ENCODE measurements at places on chromosomes 5 and 9.

DNA sequence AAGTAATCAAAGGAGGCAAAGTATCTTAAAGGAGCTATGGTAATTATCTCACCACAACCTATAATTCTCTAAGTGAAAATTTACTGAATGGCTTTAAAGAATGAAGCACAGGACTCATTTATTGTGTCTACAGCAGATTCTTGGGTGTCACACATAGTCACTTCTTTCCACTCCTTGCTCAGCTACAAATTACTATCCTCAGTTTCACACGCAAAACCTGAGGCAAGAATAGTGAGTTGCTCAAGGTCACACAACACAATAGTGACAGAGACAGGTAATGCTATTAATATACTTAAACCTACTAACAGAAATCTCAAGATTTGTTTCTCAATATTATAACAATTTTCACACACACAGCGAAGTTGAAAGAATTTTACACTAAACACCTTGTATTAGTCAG, 120.9 kb upstream of the STK32A start:
- DNase-seq: no peak

DNA sequence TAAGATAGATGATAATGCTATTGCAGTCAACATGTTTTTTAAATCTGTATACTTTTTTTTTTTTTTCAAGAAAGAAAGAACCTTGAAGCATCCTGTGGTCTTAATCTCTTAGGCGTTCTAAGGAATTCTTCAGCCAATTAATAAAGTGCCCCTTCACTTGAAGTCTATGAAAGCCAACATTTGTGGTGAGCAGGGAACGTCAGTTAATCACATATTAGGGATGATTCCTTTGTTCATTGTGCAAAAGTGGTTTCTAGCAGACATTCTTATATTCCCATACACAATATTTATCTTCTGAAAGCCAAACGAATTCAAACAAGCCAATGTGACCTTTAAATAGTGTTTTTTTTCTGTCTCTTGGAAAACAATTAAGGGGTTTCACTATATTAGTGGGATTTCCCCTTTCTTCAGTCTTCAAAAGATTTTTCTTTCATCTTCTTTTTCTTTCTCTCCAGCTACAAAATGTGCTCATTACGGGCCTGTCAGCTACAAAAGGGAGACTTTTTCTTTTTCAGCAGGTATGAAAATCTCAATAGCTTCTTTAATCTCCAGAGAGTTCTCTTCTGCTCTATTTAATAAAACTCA, 40.1 kb downstream of the TMEM167A start:
- DNase-seq: no peak

- no peak for DNase-seq
Measured at GRCh38 chr5:72630081-72630480, 122.9 kb upstream of the ZNF366 start.

- no peak for DNase-seq
Measured at GRCh38 chr5:154115291-154115690, 75.2 kb upstream of the GALNT10 start.

DNA sequence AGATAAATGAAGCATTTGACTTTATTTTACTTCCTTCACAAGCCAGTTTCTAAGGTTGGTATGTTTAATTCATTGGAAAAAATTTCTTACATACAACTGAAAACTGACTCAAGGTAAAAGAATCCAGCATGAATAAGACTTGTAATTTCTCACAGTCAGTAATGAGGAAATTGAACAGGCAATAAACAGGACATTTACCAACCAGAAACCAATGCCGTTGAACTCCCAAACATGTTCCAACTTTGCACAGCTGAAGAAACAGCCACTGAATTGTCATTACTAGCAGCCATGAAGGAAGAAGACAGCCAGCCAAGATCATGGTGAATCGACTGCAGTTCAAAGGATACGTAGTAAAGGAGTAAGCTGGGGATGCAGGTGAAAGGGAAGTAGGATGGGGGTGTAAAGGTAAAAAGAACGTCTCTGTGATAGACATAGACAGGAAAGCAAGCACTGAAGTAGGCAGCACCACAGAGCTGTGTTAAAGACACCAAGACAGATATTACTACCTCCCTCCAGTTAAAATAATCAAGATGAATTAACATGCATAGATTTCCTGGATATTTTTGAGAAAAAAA, 21.3 kb upstream of the SLC12A2 start:
- DNase-seq: no peak

GRCh38 chr5:135894276-135894675, 1.4 kb downstream of the IL9 start:
- DNase-seq: no peak

GRCh38 chr5:32436553-32437242, 7.8 kb downstream of the ZFR start:
- no peak for DNase-seq

GRCh38 chr9:133461975-133462374, 2.2 kb downstream of the CACFD1 start:
- DNase-seq: no peak

- no peak for DNase-seq
Measured at GRCh38 chr5:151684690-151685361, 1.9 kb downstream of the SPARC start.

DNA sequence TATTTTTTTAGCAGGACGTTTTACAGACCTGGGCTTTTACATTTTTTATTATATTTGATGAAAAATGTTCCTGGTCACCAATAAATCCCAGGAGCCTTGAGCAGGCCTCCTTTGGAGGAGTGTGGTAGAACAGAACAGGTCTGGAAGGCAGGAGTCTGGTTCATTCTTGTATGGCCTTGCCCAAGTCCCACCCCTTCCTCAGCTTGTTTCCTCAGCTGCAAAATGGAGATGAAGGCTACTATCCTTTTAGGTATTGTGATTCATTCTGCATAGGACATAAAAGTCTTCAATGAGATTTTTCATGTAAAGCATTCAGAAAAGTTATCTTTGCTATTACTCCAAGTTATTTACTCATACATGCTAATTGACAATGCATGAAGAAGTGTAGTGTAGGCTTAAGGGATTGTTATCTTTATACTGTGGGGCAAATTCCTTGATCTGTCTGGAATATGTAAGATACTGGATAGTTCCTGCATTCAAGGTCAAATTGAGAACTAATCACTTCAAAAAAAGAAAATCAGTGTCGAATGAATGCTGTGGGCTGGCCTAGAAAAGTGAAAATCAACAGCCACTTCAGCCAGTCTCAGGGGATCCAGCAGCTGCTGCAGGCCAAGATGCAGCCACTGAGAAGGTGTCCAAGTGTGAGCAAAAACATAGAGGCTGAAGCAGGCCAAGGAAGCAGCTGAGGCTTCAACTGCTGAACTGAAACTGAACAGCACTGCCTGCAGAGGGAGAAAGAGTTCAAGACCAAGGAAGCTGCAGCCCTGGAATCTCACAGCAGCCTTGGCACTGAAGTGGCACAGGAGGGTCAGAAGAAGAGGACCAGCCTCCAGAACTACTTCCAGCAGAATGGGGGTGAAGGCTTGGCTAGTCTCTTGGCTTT, 15.5 kb upstream of the SLC36A3 start:
- no peak for DNase-seq

DNA sequence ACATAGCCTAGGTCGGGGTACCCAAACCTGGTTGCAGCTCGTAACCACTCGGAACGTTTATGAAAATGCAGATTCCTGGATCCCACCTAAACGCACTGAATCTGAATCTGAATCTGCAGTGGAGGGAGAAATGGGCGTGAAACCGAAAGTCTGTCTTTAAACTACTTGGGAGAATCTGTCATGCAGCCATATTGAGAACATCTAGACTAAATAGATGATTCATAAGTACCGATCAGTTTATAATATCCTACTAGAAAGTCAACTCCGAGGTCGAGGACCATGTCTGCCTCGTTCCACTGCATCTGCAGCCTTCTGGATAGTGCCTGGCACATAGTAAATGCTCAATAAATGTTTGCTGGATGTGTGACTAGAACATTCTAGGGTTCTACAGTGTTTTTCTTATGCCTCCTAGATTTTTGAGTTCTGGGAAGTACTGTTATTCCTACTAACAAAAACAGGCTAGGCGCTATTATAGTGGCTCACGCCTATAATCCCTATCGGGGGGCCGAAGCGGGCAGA, 632 bp downstream of the COQ4 start:
- DNase-seq: no peak

DNA sequence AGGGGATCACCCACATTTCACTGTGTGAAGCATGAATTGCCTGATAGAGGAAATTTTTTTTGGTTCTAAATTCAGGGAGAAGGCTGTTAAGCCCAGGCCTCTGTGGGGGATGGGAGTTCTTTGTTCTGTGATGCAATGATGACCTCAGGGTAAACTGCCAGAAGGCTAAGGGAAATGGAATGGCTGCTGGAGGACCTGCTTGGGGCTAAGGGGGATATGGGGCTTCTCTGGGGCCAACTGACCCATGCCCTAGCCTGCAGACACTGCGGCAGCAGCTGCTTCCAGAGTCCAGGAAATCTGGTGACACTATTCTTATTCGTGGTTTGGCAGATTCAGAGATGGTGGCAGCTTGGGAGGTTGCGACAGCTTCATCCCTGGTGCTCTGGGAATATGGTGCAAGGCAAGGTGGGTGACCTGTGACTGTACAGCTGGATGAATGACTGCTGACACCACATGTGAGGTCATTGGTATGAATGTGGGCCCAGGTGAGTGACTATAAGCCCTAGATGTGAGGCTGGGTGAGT, 30.3 kb downstream of the VCP start:
- no peak for DNase-seq
